ENCODE measurements at places on chromosomes 11 and 22. TPM values are rescaled to one million over a fixed set of nuclear protein-coding genes. Genes with fewer than 3 reads are reported as not detected.

DNA sequence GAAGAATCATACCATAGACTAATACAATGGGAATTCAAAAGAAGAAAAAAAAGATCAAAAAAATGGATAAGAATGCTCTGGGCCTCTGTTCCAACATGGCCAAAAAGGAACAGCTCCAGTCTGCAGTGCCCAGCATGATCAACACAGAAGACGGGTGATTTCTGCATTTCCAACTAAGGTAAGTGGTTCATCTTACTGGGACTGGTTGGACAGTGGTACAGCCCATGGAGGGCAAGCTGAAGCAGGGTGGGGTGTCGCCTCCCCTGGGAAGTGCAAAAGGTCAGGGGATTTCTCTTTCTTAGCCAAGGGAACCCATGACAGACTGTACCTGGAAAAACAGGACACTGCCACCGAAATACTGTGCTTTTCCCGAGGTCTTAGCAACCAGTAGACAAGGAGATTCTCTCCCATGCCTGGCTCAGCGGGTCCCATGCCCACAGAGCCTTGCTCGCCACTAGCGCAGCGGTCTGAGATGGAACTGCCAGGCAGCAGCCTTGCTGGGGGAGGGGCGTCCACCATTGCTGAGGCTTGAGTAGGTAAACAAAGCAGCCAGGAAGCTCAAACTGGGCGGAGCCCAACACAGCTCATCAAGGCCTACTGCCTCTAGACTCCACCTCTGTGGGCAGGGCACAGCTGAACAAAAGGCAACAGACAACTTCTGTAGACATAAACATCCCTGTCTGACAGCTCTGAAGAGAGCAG, 428.4 kb downstream of the MN1 start:
- no peak for DNase-seq

IGF2 gene
- total RNA-seq, result 110 TPM

GRCh38 chr11:130323452-130324450, 9.0 kb upstream of the ZBTB44 start:
- no peak for DNase-seq

DNA sequence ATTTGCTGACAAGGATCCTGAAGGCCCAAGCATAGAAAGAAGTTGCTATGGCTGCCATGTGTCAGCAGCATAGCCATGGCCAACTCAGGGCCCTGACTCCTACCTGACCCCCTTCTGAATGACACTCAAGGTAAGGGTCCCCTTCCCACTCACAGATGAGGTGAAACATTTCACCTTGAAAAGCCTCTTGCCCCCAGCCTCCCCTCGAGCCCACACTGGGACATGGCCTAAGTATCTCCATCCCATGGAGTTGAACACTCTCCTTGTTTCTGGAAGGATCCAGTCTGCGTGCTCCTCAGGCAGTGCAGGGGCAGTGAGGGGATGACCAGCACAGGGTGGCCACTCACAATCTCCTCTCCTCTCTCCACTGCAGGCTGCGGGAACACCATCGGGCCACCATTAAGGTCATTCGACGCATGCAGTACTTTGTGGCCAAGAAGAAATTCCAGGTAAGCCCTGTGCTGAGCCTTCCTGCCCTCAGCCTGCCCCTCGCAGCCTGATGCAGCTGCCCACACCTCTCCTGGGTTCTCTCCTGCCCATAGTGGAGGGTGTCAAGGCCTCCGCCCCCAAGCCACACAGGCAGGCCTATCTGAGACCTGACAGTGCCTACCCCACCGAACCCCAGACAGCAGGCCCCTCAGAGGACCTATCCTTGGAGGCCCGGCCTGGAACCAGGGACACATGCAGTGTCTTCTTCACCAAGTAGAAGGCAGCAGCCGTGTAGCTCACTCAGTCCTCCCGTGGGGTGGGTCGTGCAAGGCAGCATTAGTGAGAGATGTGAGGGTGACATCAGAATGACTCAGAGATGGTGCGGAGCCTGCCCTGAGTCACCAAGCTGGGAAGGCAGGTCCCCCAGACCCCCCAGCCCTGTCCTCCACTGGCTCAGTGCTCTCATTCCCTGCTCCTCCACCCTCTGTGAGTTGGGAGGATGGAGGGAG, 68.9 kb upstream of the KCNQ1OT1 start:
- peak; percentile 72 for DNase-seq

DNA sequence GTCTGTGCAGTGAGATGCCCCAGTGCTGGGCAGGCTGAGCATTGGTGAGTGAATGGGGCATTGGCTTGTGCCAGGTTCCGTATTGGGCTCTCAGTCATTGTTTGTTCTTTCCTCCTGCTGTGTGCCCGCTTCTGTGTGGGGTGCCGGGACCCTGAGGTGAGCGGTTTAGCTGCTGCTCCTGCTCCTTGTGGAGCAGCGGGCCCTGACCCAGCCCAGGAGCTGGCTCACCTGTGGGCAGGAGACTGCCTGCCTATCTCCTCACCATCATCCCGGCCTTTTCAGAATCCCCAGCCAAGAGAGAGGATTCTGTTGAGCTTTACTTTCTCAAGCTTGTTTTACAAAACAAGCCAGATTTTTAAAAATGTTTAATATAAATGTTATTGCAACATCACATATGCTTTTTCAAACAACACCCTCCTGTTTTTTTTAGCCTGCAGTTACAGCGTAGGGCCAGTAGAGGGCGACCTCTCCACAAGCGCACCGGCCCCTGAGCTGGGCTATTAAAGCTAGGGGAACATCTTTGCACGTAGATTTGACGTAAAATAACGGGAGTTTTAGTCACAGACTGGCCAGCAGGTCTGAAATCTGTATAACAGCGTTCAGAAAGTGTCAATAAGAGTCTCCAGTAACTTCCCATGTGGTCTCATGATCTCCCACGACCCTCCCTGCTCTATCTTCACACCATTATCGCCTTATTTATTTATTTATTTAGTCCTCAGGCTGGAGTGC, 25.1 kb upstream of the RELT start:
- no peak for DNase-seq

DNA sequence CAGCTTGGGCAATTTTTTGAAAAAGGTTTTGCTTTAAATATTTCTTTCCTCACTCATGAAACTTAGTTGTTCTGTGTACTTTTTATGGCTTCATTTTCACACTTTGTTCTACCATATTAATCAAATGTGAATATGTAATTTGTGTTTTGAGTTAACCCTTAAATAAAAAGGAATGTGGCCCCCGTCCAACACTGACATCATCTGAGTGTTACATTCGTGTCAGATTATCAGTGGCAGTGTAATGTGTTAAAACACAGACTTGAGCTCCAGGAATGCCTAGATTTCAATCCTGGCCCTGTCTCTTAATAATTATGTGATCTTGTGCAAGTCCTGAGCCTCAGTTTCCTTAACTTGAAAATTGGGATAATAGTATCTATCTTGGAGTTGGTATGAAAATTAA, 5.6 kb downstream of the RTN3 start:
- no peak for DNase-seq

DNA sequence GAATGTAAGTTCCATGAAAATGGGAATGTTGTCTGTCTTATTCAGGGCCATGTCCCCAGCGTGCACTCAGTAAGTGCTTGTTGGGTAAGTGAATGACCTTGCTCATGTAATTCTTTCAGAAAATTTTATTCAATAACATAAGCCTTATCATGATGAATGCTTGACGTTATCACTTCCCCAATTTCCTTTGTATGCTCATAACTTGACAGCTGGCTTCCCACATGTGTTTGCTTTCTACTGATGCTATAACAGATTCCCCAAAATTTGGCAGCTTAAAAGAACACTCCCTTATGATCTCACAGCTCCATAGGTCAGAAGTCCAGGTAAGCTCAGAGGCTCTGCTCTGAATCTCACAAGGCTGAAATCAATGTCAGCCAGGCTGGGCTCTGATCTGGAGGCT, 155.8 kb upstream of the POU2AF2 start:
- DNase-seq, result no peak

ACTN3 gene
- not detected for total RNA-seq

DNA sequence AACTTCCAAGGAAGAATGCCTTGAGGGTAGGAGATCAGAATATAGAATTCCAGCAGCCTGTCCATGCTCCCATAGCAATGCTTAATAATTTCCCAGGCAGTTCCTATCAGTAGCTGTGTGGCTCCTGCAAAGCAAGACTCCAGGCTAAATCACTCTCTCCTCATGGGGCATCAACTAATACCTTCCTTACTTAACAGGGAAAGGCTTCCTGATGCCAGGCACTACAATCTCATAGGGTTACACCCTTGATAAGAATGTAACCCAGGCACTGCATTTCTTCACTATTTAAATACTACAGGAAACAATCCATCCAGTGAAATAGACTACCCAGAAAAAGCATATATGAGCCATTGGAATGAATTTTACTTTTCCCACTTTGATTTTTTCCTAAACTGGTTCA, 615.0 kb upstream of the ARHGAP42 start:
- no peak for DNase-seq

NCF4 gene
- total RNA-seq, result not detected

- no peak for DNase-seq
These were observed 91.8 kb upstream of the CD44 start for GRCh38 chr11:35047179-35047578.

ACO2 gene
- 62.4 TPM for total RNA-seq

GRCh38 chr11:112689851-112690250, 271.4 kb upstream of the NCAM1 start:
- no peak for DNase-seq

- DNase-seq, result no peak
These were observed 106.0 kb downstream of the EFCAB6 start for GRCh38 chr22:43706151-43706550.

DNA sequence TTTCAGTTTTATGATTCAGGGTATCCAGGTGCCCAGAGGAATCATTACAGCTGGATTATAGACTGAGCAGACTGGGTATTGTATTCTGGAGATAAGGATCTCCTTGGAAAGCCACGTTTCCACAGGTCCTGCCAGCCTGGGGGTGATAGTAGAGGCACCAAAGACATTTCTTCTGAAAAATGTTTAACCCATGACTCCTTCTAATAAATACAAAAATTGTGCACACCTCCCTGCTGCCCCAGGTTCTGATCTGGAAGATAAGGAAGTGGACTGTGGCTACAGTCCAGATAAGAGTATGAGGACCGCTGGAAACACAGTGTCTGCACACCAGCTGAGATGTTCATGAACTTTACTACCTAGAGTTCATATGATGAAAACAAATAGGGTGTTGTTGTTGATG, 192.5 kb downstream of the DBX1 start:
- no peak for DNase-seq

DNA sequence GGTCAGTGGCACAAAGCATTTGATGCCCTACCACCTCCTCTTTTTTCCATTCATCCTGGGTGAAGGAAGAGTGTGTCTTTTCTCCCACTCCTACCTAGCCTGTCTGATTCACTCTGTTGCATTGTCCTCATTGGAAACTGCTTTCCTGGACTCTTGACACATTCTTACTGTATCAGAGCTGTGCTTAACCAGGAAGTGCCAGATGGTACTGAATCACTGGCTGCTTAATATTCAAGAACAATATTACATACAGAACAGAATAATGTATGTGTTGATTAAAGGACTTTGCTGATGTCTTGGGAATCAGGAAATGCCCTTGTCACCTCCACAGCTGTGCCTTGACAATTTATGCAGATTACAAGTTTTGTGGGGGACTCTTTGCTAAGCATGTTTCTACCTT, 44.4 kb downstream of the SVIP start:
- DNase-seq, result no peak

GRCh38 chr22:46537225-46537945, at the start of gene CELSR1:
Gene CELSR1, minus strand, starts transcription at chr22:46537620. Its CDS starts 450 bp downstream, at chr22:46537170.
- DNase-seq, result peak; percentile 82

GRCh38 chr22:48098921-48099245, 1336.4 kb downstream of the TBC1D22A start:
- no peak for DNase-seq

PRR33 gene
- total RNA-seq, result not detected

DNA sequence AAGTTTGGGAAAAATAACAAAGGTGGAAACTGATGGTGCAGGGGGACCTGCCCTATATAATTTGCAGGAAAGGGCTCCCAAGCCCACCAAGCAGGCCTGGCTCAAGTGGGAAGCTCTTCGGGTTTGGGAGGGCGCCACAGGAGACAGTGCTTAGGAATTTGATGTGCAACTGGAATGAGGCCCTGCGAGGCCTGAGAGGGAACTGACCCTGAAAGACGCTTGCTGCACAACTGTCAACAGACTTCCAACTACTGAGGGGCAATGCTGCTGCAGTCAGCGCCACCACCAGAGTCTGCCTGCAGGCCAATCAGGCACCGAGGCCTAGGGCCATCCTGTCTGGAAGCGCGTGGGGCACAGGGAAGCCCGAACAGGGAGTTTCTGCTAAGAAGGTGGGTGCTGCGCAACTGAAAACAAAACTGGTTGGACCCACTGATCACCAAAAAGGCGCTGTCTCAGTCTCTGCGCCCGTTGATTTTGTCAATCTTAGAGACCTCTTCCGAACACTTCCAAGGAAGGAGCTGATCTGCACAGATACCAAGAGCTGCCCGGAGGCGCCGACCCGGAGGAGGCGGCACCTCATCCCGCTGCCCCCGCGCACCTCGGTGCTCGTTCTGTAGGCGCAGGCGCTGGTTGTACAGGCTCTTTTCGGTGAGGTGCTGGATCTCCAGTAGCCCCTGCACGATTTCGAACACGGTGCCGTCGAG, 667 bp downstream of the DGCR6L start:
- no peak for DNase-seq

GRCh38 chr11:8233691-8234424, 29.8 kb downstream of the LMO1 start:
- no peak for DNase-seq

Data from chondrocyte (in vitro differentiated cells).